CD8-positive, alpha-beta T cell (primary cell): ENCODE measurements at places on chromosomes 7 and 10.

DNA sequence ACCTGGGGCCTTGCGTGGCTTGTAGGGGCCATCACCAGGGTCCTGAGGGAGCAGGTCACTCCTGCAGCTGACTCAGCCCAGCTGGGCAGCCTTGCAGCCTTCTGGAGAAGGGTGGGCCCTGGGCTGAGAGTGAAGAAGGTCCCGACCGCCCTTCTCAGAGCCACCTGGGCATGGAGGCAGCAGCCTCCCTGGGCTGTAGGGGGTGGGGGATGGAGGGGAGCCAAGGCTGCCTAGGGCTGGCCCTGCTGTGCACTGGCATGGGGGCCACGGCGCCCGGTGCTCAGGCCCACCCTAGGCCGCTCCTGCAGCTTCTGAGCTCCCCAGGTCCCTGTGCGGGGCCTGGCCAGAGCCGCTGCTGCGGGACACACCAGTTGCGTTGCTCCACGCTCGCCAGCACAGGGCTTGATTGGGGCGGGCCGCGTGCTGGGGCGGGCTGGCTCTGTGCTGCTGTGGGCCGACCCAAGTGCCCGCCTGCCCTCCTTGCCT lies 63.6 kb upstream of the NKX6-2 start:
- DNase-seq, result no peak

DNA sequence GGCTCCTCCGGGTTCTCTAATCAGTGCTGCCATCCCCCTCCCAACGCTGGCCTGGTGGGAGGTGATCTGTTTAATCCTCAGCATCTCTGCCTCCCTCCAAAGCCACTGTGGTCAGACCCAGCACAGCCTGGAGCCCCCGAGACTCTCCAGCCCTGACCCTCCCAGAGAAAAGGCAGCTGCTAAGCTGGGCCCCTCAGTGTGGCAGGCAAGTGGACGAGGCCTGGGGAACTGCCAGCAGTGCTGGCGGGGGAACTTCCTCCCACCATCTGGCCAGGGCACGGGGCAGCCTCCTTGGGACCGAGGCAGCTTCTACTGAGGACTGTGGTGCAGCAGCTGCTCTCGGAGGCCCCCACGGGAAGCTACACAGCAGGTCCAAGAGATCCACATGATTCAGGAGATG lies 51.1 kb downstream of the DPYSL4 start:
- DNase-seq, result no peak

DNA sequence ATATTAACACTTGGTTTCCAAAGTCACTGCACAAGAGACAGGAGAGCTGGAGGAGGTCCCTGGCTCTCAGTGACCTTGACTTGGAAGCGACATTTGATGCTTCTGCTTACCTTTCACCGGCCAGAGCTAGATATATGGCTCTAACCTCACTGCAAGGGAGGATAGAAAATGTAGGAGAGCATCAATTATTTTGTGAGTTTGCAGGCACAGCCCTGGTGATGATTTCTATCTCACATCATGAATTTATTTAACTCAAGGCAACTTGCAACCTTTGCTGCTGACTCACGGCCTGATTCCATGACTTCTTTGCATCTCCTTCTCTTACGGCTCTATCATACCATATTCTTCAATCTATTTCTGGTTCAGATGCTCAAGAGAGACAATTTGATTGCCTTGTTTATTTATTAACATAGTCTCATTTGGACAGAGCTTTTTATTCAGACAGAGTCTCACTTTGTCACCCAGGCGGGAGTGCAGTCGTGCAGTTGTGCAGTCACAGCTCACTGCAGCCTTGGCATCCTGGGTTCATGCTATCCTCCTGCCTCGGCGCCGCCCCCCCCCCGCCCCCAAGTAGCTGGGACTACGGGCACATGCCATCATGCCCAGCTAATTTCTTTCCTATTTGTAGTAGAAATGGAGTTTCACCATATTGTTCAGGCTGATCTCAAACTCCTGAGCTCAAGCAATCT lies 196.0 kb downstream of the REEP3 start:
- DNase-seq, result no peak

GRCh38 chr7:64562256-64562625 lies 630 bp downstream of the ZNF680 start:
- DNase-seq, result no peak

DNA sequence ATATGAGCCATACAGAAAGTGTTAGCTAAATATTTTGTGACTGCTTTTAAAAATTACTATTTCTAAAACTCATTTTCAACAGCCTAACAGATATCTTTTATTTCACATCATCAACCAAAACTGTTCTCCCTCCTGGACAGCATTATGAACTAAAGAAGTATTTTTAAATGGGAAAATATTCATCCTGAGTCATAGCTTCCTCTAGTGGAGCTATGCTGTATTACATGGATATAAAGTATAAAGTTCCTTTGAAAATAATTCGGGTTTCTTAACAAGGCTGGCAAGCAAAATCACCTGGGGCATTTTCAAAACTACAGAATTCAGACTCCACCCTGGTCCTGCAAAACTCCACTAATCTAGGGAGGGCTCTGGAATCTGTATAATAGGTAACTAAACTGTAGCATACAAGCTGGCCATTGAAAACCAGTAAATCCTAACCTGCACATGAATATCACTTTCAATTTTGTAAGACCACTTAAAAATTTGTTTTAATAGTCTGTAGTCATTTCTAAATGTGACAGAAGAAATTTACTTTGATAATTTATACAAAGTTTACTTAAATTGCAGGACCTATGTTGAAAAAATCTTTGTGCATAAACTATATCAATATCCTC lies 53.5 kb downstream of the SCIN start:
- DNase-seq, result no peak
